ENCODE measurements at places on chromosomes 6 and 20.

GRCh38 chr6:128032042-128032441 is 131.2 kb upstream of the THEMIS start:
- DNase-seq, result no peak

GRCh38 chr20:3071610-3072529 is at the start of gene OXT:
TSS of gene OXT (plus strand) at chr20:3071620. CDS start at chr20:3071656, 36 bp downstream.
- no peak for DNase-seq

DNA sequence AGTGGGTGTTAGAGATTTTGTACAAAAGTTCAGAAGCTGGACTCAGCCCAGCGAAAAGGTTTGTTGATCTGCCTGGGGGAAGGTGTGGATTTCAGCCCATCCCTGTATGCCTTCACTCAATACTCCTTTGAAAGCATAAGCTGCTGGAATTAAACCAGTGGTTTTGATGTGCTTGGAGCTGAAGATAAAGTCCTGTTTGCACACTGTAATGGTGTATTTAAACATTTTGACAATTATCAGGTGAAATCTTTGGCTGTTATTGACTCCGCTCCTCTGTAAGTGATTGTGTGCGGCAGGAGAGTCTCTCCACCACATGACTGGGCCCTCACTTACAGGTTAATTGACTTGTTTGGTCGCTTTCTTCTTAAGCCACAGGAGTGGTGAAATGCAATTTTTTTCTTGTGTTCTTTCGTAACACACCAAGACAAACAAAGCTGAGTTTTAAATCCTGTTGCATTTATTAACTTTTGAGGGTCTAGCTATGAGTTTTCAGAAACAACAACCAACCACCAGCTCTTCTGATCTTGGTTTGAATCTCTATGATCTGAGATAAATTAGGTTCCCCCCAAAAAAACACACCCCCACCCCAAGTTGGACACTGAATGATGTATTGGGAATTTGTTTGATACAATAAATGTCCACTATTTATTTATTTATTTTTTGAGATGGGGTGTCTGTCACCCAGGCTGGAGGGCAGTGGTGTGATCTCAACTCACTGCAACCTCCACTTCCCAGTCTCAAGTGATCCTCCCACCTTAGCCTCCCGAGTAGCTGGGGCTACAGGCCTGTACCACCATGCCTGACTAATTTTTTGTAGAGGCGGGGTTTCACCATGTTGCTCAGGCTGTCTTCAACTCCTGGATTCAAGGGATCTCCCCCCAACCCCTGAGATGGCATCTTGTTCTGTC is 46.3 kb upstream of the NCOA3 start:
- DNase-seq, result no peak

DNA sequence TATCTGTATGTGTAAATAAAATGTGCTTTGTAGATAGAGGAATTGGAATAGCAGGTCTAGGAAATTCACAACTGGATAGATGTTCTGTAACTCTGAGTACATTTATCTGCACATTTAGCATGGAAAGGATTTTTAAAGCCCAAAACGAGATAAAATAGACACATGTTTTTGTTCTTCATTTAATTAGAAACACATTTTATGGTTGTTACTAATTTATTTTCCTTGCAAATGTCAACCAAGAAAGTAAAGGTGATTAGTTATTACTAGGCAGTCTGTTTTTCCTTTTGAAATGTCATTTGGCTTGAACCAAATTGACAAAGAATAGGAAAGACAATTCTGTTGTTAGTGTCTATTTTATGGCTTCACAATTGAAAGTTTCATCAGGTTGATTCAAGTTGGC is 769 bp downstream of the PRL start:
- DNase-seq, result no peak

GRCh38 chr6:155628306-155628705 is 172.7 kb upstream of the NOX3 start:
- no peak for DNase-seq

DNA sequence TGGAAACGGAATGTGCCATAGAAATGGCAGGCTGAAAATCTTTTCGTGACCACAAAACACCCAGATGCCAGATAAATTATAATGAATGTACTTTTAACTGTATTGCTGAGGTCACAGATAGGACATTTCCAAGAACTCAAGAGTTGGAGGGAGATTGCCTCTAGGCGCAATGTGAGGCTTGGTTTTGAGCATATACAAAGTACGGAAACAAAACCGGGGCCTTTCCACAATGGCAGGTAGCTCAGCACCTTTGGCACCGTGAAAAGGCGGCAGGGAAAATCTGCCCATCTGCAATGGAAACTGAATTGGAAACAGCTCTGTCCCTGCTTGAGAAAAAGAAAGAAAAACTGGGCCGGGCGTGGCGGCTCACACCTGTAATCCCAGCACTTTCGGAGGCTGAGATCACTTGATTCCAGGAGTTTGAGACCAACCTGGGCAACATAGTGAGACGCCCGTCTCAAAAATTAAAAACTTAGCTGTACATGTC is 10.5 kb upstream of the C20orf144 start:
- DNase-seq, result no peak

GRCh38 chr6:11143394-11144371 is 32.2 kb upstream of the ERVFRD-1 start:
- DNase-seq, result no peak

- DNase-seq, result no peak
Observed at GRCh38 chr6:37725957-37726356, 28.3 kb upstream of the MDGA1 start.

GRCh38 chr6:338815-339262 is 46.6 kb downstream of the DUSP22 start:
- no peak for DNase-seq

DNA sequence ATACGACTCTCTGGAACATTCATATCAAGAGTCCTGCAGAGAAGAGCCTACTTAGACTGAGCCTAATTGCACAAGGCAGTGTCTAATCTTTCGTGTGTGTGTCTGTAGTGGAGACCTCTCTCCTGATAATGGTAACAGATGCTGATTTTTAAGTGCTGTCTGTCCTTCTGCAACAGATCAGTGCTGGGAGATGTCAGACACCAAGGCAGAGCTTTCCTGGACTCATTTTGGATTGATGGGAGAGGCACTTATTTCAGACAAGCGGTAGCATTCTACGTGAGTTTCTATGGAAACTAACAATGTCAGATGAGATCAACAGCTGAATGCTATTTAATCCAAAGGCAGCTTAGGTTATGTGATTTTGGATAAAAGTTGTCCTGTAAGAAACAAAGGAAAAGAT is 167.6 kb downstream of the PLCB4 start:
- no peak for DNase-seq

GRCh38 chr20:63708301-63709148 is 686 bp downstream of the ZGPAT start:
- DNase-seq, result no peak

DNA sequence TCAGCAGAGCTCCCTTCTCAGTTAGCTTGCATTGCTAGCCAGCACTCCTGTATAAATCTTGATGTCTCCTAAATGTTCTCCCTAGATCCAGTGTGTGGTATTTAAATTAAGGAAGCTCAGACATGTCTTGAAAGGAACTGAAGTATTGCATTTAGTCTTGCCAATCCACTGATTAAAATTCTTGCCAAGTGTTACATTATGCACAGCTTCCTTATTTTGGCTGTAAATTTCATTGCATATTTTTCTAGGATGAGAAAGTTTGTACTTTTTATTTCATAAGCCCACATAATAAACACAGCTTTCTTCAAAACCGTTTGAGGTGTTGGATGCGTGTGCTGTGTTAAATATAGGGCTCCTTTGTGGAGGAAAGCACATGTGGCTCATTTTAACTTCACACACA is 329.8 kb upstream of the FLRT3 start:
- no peak for DNase-seq

- peak; percentile 45 for DNase-seq
Observed at GRCh38 chr6:39934131-39934757, at the start of gene MOCS1. TSS of gene MOCS1 (minus strand) at chr6:39934462. CDS start at chr6:39934417, 45 bp downstream.

GRCh38 chr6:166361077-166361429 is 18.7 kb upstream of the SFT2D1 start:
- no peak for DNase-seq

DNA sequence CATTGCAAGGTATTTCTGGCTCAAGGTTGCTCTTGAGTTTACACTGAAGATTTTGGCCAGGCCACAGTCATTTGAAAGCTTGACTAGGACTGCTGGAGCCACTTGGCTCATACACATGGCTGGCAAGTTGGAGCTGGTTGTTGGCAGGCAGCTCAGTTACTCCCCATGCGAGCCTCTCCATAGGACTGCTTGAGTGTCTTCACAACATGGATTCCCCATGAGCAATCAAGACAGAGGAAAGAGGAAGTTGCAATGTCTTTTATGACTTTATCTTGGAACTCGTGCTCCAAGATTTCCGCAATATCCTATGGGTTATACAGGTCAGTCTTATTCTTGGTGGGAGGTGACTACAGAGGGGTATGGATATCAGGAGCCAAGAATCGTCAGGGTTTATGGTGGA is 1.4 kb upstream of the MANBAL start:
- DNase-seq, result no peak

GRCh38 chr6:24600903-24601302 is 45.1 kb downstream of the KIAA0319 start:
- no peak for DNase-seq

DNA sequence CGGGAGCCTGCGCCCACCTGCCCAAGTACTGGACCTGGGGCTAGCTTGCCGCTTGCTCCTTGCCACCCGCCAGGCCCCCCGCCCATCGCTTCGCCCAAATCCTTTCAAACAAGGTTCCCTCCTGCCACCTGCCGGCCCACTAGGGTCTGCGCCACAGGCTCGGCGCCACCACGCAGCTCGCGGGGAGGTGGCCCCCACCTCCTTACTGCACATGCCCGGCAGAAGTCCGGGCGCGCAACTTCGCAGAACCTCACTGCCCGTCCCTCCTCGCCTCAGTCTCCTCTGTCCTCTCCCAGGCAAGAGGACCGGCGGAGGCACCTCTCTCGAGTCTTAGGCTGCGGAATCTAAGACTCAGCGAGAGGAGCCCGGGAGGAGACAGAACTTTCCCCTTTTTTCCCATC is 11.2 kb downstream of the GNAS-AS1 start:
- no peak for DNase-seq

- DNase-seq, result no peak
Observed at GRCh38 chr6:35968821-35969220, 47.9 kb upstream of the SRPK1 start.

- no peak for DNase-seq
Observed at GRCh38 chr20:33281550-33282146, 1.4 kb upstream of the BPIFB1 start.

DNA sequence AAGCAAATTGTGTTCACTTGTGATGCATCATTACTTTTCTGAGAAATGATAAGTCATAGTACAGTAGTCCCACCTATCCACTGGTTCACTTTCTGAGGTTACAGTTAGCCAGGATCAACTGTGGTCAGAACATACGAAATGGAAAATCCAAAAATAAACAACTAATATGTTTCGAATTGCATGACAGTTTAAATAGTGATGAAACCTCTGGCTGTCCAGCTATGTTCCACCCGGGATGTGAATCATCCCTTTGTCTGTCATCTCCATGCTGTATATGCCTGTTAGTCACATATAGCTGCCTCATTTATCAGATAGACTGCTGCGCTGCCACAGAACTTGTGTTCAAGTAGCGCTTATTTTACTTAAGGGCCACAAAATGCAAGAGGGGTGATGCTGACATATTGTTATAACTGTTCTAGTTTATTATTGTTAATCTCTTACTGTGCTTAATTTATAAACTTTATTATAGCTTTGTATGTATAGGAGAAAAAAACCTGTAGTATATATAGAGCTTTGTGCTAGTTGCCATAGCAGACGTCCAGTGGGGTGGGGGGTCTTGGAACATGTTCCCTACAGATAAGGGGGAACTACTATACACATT is 29.2 kb downstream of the AFDN start:
- DNase-seq, result no peak

DNA sequence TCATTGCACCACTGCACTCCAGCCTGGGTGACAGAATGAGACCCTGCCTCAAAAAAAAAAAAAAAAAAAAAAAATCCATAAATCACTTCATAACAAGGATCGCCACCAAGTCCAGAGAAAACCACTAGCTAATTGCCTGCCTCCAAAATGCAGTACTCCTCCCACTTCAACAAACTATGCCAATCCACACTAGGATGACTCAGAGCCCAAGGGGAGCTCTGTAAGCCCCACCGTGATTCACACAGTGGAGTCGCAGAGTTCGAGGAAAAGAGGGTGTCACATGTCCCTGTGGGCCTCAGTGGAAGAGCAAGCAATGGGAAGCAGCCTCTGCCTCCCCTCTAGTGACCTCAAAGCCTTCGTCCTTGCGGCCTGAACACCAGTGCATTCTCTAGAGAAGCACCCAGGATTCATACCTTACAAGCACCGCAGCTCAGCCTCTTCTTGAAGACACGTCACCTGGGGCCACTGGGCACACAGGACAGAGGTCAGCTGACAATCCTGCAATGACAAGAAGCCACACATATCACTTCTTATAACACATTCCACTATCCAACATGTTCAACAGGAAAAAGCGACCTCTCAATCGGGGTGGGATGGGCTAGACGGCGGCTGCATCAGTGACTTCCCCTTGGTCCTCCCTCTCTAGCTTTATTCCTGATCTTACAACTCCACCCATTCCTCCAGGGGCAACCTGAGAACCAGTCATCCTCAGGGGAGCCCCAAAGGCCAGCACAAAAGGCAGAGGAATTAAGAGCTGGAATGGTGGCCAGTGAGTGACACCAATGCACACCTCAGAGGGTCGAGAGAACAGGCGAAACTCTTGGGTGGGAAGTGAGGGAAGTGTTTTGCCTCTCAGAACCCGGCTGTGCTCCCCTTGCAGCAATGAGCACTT is 8.9 kb downstream of the SNHG17 start:
- DNase-seq, result no peak

DNA sequence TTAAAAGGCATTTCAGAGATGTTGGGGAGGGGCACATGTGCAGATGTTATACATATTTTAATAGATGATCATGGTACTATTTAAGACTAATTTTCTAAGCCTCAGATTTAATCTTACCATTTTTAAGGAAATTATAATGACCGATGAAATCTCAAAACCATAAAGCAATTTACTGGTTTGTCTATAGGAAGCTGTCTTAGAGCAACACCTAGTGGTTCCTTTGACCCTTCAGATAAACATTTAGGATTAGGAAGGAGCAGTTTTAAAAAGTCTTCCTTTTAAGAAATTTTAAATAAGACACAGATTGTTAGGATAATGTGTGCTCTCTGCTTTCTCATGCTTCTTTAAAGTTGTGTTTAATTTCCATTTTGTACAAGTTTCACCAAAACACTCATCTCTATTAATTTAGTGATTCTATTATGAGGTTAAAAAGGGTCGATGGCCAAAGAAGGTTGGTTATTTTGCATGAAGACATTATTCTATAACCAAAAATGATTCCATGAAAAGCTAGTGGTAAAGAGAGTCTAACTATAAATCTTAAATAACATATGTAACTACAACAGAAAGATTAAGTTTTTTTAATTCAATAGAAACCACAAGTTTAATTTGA is 376.4 kb downstream of the HACE1 start:
- no peak for DNase-seq

DNA sequence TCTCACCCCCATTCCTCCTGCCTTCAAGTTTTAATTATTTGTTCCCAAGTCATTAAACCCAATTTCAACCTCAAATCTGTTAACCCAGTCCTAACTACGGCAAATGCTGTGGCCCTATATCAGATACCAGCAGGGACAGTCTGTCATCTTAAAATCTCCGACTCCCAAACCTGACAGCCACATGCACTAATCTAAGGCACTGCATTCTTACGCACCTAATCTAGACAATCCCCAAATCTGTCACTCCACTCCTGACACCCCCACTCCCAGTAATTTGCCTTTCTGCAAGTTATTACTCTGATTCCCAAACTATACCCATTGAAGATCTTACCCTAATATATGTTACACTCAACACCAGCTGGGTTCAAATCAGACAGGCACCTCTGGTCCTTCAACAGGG is 2.5 kb downstream of the MTCH1 start:
- no peak for DNase-seq

Data from mesothelial cell of epicardium (in vitro differentiated cells).